ENCODE measurements at places on chromosomes 12 and 14.

DNA sequence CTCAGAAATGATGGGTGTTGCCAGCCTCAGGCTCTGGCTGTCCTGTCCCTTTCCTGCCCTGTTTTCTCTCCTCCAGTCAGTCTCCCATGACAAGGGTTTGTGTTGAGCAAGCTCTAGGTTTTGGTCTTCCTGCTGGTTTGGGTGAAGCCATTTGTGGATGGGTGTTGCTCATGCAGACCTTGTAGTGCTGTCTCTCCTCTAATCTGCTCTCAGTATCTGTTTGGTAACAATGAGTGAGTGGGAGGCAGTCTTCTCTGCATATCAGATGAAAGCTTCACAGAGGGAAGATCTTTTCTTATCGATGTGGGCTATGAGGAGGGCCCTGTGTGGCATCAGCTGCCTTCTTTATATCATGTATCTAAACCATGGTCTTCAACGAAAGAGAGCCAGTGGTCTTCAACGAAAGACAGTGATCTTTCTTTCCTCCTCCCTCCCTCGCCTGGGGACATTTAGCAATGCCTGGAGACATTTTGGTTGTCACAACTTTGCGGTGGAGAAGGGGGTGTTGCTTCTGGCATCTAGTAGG, 3.6 kb downstream of the CMA1 start:
- DNase-seq: no peak

DNA sequence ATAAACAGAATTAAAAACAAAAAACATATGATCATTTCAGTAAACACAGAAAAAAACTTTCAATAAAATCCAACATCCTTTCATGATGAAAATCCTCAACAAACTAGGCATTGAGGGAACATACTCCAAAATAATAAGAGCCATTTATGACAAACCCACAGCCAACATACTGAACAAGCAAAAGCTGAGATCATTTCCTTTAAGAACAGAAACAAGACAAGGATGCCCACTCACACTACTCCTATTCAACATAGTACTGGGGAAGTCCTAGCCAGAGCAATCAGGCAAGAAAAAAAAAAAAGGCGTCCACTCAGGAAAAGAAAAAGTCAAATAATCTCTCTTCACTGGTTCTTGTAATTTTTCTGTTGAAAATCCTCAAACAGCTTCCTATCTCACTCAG, 30.1 kb downstream of the MRPL42 start:
- no peak for DNase-seq

GRCh38 chr12:121713257-121713777, 765 bp downstream of the TMEM120B start:
- DNase-seq: no peak

DNA sequence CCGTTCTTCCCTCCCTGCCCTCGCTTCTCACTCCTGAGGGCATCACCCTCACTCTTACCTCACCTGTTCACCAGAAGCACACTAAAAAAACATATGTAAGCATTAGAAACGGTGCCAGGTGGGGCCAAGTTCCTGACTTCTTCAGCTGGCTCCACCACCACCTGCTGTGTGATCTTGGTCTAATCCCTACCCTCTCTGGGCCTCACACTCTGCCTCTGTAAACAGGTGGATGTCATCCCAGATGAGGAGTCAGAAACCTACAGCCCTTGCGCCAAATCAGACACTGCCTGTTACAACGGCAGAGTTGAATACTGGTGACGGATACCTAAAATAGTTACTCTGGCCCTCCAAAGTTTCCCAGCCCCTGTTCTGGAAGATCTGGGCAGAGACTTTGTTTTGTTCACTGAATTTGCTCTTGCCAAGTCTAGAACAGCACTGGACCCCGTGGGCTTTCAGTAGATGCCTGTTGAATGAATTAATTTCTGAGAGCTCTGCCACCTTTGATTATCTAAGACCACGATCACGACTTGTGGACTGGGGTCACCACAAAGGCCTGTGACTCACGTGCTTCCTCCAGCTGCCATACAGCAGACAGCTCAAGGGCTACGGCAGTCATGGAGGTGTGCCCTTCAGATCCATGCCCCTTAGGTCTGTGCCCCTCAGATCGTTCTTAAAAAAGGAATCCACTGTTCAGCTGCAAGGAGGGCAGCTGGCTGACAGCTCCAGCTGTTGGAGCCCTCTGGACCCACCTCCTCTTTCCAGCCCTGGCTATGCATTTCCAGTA, 71.9 kb downstream of the GSC start:
- DNase-seq: no peak

DNA sequence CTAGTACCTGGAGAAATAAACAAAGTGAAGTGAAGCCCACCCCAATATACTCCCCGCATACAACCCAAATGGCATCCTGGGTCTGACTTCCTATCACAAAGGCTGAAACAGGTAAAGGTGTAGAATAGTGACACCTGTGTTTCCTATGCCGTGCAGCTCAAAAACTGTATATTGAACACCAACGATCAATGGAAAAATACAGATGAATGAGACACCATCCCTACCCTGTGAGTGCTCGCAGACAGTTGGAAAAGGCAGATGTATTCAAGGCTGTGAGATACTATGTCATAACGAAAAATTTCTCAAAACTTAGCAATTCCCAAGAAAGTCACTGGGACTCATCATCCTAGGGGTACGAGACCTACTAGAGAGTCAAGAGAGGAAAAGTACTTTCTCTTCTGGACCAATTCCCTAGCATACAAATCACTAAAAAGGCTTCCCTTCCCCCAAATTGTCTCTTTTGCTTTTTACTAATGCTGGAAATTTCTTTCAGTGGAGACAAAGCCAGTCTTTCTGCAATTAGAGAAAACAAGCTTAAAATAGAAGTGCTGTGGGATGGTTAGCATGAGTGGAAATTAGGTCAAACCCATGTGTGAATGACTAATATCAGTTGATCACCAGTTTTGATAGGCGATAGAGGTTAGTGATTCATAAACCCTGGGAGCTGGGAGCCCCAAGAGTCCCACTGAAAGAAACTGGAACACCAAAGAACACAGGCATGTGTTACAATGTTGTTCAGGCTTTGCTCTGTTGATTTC, 249.7 kb downstream of the SPTSSA start:
- no peak for DNase-seq

DNA sequence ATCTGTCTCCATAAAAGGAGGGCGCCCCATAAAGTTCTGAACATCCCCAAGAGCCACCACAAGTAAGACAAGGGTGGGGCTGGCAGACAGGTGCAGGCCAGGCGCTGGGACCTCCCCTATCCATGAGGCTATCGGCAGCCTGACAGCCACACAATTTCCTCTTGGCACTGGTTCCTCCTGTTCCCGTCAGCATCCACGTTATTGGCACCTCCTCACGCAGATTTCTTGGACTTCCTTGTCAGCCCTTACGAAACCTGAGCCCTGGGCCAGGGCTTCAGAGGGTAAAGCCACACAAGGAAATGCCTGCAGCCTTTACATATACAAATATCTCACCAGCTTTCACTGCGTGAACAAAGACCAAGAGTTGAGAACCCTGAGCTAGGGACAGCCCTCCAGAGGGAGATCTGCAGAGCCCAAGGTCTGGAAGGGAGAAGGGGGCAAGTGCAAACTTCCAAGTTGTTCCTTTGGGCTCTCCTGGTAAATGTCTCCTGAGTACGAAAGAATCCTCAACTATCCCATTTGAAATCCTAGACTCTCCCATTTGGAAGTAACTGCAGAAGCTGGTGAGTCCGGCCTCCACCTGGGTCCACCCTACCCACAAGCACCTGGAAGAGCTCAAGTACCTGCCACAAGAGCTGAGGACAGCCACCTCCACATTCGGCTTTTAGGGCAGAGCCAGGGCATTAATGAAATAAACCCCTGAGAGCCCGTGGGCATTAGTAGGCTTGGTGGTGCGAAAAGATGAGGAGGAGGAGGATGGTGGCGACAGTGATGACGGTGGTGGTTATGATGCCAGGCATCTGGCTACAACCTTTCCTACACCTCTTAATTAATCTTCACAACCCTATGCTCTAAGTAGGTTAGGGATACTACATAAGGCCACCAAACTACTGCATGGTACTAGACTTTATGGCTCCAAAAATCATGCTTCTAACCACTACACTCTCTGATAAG, 5.5 kb upstream of the TC2N start:
- no peak for DNase-seq

DNA sequence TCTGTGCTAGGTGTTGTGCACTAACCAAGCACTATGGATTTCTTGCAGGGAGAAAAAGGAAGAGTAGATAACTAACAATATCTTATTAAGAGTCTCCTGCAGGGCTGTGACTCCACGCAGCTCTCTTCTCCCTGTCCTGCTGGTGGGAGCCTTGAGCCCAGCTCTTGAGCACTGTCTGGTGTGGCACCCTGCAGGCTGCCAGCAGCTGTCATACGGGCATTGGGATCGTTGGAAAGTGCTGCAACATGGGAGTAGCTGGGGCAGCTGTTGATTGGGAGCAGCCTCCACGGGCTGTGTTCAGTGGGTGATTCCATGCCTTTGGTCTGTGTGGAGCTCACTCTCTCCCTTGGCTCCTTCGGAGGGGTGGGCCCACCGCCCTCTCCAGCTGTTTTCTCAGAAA, 125.3 kb downstream of the FBXL14 start:
- DNase-seq: no peak

- DNase-seq: no peak
Measured at GRCh38 chr14:100076133-100076532, 10.9 kb downstream of the EVL start.

DNA sequence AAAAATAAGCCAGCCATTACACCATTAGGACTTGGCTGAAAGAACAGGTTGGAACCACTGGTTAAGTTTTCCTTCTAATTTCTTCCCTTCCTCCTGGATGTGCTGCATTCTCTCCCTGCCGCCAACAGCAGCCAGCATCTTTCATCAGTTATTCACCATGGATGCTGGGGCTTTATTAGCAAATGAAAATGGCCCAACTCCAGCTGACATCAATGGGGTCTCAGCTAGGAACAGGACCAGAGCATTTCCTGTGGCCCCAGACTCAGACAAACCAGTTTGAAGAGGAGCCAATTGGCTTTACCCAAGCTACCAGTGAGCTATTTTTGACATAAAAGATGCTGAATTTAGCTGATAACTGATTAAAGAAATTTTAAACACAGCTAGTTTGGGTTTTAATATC, 26.0 kb upstream of the TBX5 start:
- no peak for DNase-seq

GRCh38 chr12:76872415-76872814, 6.4 kb downstream of the CSRP2 start:
- DNase-seq: no peak

DNA sequence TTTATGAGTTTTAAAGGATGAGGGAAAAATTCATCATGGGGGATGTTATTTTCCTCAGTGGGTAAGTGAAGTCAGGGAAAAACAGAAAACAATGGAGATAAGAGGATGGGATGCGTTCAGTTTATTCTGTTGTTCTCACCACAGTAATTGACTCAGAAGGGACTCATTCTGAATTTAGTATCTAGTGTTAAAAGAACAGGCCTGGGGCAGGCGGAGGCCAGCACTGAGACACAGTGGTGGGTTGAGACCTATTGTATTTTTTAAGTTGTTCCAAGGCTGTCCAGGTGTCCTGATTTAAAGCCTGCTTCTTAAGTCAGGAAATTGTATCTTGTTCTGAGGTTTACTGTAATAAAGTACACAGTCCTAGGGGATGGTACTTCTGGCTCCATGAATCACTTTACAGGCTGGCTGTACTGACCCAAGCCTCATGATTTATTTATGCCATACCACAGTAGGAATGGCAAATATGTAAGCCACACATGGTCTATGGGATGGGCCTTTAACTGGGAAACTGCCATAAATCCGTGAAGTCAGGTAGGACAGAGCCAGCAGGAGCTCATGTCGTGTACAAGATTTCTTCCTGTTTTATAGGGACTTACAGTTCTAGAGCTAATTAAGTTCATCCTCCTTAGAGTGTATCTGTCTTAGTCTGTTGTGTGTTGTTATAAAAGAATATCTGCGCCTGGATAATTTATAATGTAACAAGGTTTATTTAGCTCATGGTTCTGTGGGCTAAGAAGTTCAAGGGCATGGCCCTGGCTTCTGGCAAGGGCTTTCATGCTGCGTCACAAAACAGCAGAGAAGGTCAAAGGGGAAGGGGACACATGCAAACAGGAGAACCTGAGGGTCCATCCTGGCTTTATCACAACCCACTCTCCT, 244.1 kb downstream of the FBXL14 start:
- no peak for DNase-seq

GRCh38 chr14:55665067-55665675, 85.2 kb downstream of the KTN1 start:
- DNase-seq: no peak

DNA sequence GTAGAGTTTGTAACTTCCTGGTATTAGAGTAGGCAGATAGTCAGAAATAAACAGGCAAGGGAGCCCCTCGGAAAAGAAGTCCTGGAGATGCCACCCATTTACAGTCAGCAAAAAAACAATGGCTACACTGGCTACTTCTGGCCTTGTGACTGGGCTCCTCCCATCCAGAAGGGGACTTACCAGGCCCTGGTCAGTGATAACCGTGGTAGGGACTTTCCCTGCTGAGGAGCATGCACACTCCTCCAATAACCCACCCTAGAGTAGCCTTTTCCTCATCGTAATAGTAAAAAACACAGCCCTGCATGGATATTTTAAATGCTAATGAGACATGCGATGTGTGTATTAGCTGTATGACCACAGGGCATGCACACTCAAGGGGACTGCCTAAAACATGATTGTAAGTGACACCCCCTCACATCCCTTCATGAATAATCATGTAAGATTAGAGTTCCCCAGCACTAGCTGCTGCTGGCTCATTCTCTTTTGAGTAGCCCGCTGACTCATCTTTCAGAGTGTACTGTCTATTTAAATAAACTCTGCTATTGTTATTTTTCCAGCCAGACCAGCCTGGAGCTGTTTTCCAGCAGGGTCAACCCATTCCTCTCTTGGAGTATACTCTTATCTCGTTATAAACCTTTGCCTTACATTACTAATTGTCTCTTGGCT, 413.8 kb upstream of the TMTC1 start:
- no peak for DNase-seq

- DNase-seq: no peak
Measured at GRCh38 chr12:58041441-58041840, 100.1 kb downstream of the ATP23 start.

DNA sequence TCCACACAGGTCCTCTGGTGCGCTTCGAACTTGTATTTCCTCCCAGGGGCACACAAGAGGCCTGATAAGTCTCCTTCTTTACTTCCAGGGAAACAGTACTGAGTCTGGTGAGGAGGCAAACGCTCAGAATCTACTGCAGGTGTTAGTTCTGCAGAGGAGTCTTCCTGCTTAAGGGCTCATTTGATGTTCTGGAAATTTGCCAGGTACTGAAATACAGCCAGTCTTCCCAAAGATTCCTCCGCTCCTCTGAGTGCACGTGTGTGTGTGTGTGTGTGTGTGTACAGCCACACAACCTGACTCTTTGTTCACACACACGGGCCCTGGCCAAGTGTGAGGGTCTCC, 92.0 kb downstream of the FBXL14 start:
- no peak for DNase-seq

DNA sequence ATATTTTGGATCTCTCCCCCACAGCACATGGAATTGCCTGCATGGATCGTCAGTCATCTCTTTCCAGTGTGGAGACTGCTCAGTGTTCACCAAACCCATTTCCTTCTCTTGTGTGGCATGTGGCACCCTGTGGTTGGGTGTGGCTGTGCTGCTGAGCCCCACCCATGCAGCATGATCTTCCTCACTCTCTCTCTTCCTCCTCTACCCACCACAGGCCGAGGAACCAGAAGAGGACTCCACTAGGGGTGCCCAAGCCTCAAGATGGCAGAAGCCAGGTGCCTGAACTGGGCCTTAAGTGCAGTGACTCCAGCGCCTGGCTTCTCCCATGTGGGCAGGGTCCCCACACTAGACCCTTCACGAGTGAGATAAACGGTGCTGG, 66.8 kb upstream of the GPR68 start:
- DNase-seq: no peak

- DNase-seq: no peak
Measured at GRCh38 chr12:48199774-48200221, 3.3 kb downstream of the OR10AD1 start.
